Right lobe of liver (tissue), 6 donors: ENCODE measurements at places on chromosomes 3 and 15.

DNA sequence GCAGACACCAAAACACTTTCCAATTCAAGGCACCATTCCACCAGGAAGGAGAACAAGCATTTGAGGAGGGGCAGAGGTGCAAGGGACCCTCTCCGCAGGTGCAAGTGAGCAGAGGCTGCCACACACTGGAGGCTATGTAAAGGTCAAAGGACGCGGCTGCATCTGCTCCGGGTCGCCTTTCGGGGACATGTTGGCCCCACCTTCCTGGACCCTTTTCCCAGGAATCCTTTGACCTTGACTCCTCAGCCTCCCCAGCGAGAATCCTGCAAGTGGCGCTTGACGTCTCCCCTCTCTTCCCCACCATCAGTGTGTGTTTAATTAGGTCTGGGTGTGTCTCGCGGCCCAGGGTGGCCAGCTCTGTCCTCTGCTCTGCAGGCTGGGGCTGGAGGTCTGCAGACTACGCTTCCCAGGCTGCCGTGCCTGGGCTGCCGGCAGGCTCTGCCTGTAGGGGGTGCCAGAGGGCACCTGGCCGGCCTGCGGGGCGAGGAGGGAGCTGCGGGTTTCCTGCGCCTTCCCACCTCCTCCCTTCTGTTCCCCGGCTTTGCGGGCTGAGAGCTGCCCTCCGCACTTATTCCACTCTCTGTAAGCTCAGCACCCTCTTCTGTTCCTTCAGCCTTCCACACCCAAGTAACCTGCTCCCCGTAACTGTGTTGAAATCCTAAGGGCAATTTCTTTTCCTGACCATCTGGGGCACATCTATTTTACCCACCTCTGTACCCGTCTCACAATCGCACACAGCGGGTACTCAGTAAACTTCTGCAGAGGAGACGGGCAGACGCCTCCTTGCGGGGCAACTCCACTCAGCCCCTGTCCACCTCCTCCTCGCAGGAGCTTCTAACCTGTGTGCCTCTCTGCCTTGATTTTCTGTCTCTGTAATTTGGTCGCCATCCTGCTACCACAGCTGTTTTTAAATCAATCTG lies 129.8 kb downstream of the NSMCE3 start:
- DNase-seq: peak; percentile 56

DNA sequence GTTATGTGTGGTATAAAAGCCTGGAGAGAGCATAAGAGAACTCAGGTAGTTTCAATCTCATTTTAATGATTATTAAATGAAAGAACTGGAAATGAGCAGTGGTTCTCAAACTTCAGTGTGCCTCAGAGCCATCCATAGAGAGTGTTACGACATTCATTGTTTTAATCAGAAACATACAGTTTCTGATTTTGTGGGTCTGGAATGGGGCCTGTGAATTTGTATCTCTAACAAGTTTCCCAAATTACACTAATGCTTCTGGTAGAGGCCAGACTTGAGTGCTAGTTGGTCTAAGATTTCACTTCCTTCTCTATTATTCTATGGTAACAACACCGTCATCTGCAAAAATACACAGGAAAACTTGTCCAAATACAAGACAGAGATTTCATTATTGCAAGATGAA lies 292.0 kb upstream of the NECTIN3 start:
- no peak for DNase-seq

DNA sequence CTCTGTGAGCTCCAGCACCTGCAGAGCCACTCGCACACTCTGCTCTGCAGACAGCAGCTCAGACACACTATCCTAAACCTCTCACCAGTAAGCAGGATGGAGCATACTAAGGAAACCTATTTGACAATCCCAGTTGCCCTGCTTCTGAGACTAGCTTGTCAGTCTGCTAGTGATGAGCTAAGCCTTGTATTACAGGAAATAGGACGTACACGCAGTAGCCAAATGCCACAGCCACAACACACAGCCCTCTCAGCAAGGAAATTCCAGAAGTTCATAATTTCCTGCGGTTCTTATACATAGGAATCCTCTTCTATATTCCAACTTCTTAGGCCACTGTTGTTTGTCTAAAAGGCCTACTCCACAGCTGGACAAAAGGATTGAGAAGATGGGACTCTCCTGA lies 74.5 kb downstream of the MYLK start:
- DNase-seq: no peak

- DNase-seq: no peak
These were observed 107.5 kb upstream of the THBS1 start for GRCh38 chr15:39473298-39473947.

- peak; percentile 25 for DNase-seq
These were observed 19.0 kb downstream of the SPATA12 start for GRCh38 chr3:57079474-57079831.

GRCh38 chr3:142962520-142963233 lies 797 bp downstream of the PAQR9 start:
- DNase-seq: peak; percentile 71

DNA sequence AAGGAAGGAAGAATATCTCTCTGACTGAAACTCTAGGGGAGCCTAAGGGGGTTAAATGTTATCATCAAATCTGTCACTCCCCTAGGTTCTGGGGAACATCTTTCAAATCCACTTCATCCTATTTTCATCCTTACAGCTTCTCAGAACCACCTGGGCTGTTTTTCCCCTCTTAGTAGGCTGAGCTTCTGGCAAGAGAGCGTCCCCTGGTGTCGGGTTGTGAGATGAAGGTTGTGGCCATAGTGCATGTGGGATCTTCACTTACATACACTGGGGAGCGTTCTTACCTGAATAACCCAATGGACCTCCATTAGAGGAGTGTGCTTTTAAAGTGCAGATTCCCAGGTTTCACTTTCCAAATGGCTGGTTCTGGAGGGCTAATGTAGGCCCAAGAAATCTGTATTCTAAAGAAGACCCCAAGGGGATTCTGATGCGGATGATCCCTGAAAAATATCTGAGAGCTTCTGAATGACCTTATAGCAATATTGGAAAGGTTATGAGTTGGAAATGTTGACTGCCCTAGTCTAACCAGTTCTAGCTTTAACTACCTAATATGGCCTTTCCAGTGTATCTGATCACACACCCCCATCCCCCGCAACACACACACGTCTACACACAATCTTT lies 663.7 kb downstream of the AGBL1 start:
- DNase-seq: no peak

GRCh38 chr15:76973362-76973743 lies 21.6 kb upstream of the PSTPIP1 start:
- no peak for DNase-seq

- DNase-seq: no peak
These were observed 99.6 kb downstream of the ABI3BP start for GRCh38 chr3:100893590-100893989.

DNA sequence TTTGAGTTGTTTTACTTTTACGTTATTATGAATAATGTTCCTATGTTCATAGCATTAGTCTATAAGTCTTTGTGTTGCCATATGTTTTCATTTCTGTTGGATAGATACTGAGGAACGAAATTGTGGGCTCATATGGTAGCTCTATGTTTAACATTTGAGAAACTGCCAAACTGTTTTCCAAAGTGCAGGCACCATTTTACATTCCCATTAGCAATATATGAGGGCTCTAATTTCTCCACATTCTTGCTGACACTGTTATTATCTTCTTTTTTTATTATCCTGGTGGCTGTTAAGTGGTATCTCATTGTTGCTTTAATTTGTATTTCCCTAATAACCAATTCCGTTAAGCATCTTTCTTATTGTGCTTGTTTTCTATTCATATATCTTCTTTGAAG lies 1.8 kb upstream of the PIK3R4 start:
- no peak for DNase-seq

GRCh38 chr3:37819591-37819990 lies 42.1 kb upstream of the CTDSPL start:
- no peak for DNase-seq

DNA sequence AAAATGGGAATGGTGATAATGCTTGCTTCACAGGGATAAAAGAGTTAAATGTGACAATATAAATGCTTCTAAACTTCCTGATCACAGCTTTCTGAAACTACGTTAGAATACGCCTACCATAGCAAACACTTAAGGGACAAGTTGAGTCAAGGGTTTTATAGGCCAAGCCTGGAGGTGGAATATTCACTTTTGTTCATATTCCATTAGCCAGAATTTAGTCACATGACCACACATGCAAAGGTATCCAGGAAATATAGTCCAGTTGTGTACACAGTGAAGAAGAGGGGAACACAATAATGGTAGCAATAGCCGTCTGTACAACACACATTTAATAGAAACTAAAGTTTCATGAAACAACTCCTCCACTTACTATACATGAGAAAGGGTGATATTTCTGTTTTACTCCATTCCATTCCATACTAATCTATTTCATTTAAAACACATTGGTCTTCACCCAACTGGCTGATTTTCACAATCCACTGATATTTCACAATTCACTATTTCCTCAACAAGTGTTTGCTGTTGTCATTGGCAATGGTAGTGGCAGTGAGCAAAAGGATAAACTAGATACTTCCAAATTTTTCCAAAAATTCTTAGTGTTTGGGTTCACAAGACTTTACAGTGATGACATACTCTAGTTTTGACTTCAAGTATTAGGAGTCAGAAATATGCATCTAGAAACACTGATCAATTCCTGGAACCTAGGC lies 270.9 kb downstream of the ERC2 start:
- DNase-seq: no peak

DNA sequence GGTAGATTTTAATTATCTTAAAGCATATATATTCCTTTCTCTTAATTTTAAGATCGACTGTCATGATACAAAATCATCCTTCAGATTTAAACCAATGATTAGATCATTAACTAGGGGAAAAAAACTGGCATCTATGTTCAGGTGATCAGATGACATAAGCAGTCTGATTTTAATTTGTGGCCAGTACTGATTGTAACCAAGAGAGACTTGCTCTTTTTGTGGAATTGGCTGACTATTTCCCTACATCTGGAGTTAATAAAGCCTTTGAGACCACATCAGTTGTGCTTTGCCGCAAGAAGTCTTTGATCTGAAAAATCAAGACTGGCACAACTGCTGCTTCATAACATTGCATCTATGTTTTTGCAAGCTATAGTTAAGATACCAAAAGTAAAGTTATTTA lies 148.4 kb upstream of the CGNL1 start:
- no peak for DNase-seq

DNA sequence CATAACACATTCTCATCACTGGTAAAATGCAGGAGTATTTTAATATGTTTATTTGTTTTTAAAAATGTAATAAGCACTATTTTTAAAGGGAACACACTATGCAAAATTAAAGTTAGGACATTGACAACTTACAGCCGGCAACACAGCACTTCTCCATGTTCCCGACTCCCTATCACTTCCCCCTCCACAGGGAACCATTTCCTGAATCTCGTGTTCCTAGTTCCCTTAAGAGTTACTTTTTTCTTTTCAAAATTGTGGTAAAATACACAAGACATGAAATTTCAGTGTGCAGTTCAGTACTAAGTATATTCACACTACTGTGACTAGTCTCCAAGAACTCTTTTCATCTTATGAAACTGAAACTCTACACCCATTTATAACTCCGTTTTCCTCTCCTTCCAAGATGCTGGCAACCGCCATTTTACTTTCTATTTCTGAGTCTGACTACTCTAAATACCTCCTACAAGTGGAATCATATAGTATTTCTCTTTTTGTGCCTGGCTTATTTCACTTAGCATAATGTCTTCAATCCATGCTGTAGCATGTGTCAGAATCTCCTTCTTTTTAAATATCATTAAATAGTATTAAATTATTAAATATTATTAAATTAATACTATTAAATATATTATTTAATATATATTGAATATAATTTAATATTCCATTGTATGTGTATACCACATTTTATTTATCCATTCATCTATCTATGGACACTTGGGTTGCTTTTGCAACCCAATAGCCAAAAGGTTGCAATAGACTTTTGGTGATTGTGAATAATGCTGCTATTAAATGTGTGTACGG lies 25.9 kb upstream of the UBE2Q2 start:
- DNase-seq: no peak

- peak; percentile 53 for DNase-seq
These were observed 32.2 kb upstream of the TRH start for GRCh38 chr3:129942296-129942695.

DNA sequence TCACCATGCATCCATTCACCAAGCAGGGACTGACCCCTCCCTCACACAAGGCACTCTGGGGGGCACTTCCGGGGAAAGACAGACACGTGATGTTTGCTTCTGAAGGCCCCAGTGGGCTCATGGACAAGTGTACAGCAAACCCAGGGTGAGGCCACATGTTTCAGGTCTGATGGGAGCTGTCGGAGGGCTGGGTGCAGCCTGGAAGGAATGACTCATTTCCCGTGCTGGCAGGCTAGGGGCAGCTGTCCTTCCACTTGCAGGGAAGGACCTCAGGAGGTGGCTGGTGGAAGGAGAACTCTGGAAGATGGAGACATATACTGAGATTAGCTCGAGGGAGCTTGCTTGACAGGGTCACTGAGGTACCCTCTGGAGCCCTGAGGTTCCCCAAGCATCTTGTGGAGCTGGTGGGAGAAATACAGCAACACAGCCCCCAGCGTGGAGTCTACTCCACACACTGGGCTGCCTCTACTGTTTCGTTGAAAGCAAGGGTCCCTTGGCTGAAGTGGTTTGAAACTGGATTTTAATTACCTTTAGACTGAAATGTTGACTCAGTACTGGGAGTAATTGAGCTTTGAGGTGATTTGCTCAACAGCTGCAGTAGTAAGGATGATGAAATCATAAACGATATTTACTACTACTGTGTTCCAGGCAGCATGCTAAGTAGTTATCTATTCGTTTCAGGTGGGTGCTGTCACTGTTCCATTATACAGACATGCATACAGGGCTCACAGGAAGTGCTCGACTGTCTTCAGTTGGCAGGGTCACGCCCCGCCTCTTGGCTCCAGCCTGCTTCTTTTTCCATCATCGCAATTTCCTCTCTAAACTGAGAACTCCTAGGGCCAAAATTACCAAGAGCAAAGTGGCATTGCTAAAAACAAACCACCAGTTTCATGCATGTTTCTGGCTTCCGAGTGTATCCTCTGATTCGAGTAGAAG lies 230.4 kb downstream of the ADAMTS17 start:
- DNase-seq: peak; percentile 50

GRCh38 chr3:188789251-188789650 lies 382.5 kb upstream of the TPRG1 start:
- no peak for DNase-seq

DNA sequence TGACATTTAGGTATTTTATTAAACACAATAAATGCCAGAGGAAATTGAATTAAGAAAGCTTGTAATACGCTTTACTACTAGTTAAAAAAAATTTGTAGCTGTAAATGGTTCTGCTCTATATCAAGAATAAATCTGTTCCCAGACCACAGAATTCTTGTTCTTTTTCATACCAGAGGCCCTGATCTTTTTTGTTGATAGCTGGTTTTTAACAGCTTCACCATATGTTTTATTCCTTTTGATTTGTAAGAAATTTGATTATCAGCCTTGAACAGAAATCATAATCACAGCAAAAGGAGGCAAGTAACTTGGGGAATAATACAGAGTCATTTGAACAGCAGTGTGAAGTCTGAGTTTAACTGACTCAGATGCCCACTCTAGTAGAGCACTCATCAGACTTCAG lies 202.7 kb downstream of the CNTN4 start:
- DNase-seq: no peak

GRCh38 chr3:81735334-81735733 lies 26.1 kb downstream of the GBE1 start:
- DNase-seq: no peak

- DNase-seq: no peak
These were observed 306.5 kb downstream of the PLOD2 start for GRCh38 chr3:145854499-145854898.
